Heart right ventricle (tissue), 16 donors: ENCODE measurements at places on chromosomes 16 and 17. TPM values are rescaled to one million over a fixed set of nuclear protein-coding genes. Genes with fewer than 3 reads are reported as not detected.
A peak's percentile ranks its signal among the peaks of the same experiment; 100 is the strongest.

Gene PPP1R1B
- total RNA-seq, result 0.66 TPM

GRCh38 chr17:78715000-78715771, 66.9 kb downstream of the CYTH1 start:
- DNase-seq, result no peak

DNA sequence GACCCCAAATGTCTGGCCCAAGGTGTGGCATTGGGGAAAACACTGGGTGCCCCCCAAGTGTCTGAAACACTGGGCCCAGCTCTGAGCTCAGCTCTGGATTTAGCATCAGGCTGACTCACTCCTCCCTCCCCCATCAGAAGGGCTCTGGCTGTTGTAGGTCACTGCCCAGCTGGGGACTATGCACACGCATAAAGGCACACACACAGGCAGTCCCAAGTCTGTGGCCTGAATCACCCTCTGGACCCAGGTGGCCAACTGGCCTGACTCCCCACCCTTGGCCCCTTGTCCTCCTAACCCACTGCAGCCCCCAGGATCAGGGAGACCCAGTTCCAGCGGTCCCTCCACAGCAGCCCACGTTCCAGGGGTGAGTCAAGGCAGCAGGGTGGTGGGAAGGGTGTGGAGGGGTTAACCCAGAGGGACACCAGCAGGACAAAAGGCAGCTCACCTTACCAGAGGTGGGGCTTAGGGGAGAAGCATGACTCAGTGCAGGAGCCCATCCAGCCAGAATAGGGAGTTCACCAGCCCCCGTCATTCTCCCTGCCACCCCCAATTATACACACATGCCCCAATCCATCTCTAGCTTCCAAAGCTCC, 47.0 kb downstream of the MYO18A start:
- peak; percentile 74 for DNase-seq

GRCh38 chr16:86213437-86214205, 296.7 kb upstream of the FOXF1 start:
- DNase-seq, result no peak

DNA sequence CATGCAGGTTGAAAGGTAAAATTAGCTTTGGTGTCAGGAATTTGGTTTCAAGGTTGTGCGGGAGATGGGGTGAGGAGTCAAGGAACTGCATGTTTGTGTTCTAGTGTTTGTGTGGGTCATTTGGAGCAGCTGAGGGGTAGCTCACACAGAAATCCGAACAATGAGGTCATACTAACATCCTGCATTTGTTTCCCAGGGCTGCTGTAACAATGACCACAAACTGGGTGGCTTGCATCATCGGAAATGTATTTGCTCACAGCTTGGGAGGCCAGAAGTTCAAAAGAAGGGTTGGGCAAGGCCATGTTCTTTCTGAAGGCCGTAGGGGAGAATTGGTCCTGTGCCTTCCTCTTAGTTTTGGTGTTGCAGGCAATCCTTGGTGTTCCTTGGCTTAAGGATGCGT, 287.4 kb downstream of the HAPSTR1 start:
- DNase-seq, result no peak

Gene KLHL10
- total RNA-seq, result not detected

- peak; percentile 57 for DNase-seq
Measured at GRCh38 chr16:57422026-57422944, 17.7 kb downstream of the CCL17 start.

DNA sequence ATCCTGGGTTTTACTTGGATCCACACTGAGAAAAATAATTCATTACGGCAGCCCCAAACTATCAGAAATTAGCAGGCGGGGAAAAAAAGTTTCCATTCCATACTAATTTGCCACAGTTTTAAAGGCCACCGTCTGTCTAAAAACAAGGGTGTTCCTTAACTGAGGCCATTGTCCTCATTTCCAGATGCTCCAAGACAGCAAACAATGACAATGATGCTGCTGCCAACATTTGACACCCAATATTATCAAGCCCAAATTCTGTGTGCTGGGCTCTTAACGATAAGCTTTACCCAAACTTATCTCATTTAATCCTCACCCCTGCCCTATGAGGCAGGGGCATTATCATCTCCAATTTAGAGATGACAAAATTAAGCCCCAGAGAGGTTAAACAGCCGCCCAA, 26.3 kb downstream of the CUEDC1 start:
- no peak for DNase-seq

DNA sequence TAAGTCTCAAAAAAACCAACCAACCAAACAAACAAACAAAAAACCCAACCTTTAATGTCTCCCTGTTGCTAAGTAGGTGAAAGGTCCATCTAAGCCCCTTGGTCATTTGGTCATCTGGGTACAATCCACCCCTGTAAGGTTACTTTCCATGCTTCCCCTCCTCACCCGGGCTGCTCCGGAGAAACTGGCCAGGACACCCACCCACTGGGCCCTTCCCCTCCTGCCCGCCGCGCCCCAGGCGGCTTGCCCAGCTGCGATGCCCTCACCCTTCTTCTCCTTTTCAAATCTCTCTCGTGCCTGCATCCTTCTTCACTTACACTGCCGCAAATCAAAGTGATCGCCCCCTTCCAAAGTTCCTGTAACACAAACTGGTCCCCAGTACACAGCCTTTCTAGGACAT, 2.0 kb downstream of the NTAN1 start:
- DNase-seq, result no peak

GRCh38 chr17:29322363-29322762, 28.4 kb upstream of the NUFIP2 start:
- no peak for DNase-seq

Gene NEUROD2
- total RNA-seq, result not detected

DNA sequence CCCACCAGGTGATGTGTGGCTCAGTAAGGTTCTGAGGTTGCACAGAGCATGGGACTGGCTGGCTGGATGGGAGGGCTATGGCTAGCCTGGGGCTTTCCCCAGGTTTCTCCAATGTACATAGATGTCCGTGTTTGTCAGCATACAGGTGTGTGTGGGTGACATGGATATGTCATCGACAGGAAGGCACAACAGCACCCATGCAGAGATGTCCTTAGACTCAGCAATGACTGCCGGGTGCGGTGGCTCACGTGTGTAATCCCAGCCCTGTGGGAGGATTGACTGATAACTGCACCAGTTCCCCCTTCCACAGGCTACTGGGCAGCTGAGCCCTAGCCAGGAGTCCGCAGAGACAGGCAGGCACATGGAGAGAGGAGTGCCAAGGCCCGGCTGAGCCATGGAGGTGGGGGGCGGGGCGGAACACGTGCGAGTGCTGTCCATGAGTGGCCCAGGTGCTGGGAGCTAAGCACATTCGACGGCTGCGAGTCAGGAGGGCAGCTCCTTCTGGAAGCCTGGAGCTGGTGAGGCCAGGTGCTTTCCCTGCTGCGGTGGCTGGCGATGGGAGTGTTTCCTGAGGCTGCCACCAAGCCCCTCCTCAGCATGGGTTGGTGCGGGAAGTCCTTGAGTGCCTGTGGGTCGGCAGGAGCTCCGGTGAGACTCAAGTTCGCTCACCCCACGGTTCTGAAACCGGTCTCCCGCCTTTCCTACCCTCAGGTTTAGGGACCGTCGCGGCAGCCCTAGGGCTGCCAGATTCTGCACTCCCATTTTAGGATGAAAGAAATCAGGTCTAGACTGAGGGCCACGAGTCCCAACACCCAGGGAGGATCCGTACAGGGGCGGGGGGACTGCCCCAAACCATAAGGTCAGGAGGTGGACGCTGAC, 858 bp upstream of the ASPSCR1 start:
- DNase-seq, result no peak

Gene TNK1
- total RNA-seq, result 1.1 TPM

- no peak for DNase-seq
Measured at GRCh38 chr16:81657781-81658180, 121.3 kb upstream of the PLCG2 start.

GRCh38 chr17:64406321-64407200, 15.9 kb upstream of the PECAM1 start:
- DNase-seq, result no peak

DNA sequence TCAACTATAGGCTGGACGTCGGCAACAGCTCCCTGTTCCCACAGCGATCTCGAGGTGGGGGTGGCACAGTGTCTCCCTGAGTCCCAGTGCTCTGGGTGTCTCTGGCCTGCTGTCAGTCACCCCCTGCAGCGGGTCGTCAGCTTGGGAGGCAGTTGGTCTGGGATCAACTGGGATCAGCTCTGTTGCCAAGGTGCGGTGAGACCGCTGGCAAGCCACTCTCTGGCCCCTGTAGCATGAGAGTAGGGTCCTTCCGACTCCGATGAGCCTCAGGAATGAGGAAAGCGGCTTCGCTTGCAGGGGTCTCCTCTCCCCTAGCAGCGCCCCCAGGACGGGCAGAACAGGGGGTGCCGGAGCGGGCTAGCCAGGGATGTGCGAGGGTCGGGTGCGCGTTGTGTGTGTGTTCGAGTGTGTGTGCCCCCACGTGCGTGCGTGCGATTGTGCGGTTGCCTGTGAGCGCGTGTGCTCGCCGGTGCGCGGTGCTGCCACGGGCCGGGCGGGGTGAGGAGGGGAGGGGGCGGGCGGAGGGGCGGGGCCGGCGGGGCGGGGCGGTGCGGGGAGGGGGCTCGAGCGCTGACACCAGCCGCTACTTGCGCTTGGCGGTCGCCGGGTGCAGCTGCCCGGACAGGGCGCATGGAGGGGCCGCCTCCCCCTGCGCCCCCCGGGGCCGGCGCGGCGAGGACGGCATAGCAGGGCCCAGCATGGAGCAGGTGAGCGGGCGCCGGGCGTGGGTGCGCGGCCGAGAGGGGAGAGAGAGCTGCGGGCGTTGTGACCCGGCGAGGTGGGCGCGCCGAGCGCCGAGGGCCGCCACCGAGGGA, 9.4 kb upstream of the ARHGAP23 start:
- no peak for DNase-seq

DNA sequence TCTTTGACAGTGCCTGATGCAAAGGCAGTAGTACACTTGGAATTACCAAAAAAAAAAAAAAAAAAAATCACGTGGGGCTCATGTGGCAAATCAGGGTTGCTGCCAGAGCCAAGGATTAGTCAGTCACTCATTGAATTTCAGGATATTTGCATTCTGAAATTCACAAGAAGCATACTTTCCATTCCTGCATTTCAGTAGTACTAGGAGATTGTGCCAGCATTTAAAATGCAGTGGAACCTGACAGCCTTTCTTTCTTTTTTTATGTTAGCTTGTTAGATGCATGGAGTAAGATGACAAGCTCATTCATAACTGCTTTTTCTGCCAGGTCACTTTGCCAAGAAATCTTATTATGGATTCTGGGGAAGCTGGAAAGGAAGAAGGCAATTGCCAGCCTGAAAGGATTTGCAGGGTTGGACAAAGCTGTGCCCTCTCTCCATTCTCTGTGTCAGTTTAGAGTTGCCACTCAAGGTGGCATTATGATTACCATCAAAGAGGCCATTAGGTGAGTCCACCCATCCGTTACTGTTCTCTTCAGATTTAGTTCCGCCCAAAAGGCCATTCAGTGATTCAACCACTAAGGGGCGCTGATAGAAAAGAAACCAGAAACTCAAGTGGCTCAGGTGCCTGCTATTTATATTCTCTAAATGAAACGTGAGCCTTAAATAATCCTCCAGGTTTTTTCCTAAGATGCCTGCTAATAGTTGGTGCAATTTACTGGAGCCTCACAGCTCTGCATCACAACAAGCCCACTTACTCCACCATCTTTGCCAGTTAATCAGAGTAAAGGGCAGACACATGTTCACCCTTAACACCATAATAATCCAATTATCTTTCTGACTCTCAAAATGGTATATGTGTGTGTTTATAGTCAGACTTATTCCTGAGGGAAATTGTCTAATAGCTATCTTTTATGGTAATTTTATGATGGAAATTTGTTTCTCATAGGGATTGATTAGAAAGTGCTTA, 59.0 kb downstream of the TANGO6 start:
- no peak for DNase-seq

DNA sequence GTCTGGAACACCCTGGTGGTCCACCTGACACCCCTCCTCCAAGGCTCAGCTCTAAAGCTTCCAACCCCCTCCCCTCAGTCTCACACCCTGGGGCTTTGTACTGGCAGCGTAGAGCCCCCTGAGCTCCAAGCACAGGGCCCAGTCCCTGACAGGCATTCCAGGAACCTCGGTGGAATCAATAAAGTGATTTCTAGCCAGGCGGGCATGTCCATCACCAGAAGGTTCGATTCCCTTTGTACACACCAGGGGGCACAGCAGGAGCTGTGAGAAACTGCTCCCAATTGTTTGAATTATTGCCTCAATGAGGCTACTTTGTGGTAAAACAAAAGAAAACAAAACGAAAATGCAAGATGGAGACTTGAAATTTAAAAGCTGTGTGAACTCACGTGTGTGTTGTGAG, 51.8 kb downstream of the SMPD3 start:
- DNase-seq, result no peak

- DNase-seq, result no peak
Measured at GRCh38 chr17:1896243-1897104, 66.7 kb downstream of the RPA1 start.

DNA sequence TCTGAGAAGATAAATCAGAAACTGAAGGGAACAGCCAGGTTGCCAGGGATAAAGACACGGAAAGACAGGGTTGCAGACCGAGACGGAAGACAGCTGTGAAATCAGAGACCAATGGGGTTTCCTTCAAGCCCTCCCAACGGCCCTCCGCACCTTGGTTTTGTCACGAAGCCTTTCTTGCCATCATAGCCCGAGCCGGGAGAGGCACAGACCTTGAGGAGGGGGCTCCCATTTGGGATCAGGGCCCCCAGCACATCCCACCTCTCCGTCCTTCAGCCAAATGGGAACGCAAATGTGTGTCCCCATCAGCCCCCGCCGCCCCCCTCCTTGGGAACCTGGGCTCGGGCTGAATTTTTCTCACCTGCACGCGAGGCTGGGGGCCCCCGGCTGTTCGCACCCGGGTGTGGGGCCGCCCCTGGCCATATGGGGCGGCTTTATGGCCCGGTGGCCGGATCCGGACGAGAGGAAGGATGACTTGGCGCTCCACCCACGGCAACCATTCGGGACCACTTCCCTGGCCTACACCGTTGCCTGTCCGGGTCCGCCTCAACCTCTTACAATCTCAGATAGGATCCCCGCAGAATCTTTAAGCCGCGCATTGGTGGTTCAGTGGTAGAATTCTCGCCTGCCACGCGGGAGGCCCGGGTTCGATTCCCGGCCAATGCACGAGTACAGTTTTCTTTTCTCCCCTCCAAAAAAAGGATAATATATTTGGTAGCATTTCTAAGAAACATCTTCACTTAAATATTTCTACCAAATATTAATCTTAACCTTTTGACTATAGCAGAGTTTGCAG, 1.4 kb upstream of the HES7 start:
- DNase-seq, result peak; percentile 86

Gene MSLN
- not detected for total RNA-seq

Gene SLC16A6
- total RNA-seq, result 0.59 TPM
